GM12878 (cell line): ENCODE measurements at places on chromosomes 2 and 18.
A peak's percentile ranks its signal among the peaks of the same experiment; 100 is the strongest.

- no peak for DNase-seq
Measured at GRCh38 chr18:39485696-39486095, 1920.1 kb upstream of the CELF4 start.

GRCh38 chr2:236663287-236664101 is 93.9 kb downstream of the ACKR3 start:
- no peak for DNase-seq

DNA sequence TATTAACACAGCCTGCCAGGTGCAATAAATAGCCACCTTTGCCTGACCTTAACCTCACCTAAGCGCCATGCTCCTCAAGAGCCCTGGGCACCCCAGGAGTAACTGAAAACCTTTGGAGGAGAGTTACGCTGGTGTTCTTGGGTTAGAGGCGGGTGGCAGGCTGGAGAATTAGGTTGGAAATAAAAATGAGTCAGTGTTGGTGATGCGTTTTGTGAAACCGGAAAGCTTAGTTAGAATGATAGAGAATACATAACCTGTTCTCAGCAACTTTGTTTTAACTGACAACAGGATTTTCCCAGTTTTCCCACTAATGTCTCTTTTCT is 17.0 kb downstream of the LRRFIP1 start:
- no peak for DNase-seq

DNA sequence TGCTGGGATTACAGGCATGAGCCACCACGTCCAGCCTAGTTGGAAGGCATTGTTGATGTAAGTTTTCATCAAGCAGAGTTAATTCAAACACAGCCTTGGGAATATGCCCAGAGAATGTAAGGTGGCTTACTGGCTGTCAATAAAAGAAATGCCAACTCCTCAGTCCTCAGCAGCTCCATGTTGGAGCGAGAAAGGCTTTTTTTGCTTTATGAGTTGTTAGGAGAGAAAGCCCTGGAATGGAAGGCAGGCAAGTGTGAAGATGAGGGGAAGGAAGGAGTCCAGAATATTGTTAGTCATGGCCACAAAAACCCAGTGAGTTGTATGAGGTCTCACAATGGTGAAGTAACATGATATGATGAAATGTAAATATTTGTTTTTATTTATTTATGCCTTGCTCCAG is 57.1 kb downstream of the MAP4K4 start:
- DNase-seq, result no peak

GRCh38 chr18:55433648-55434047 is 154.3 kb downstream of the TCF4 start:
- no peak for DNase-seq

GRCh38 chr2:241617431-241618154 is 19.4 kb downstream of the THAP4 start:
- peak; percentile 35 for DNase-seq

GRCh38 chr2:58019229-58019628 is 27.4 kb upstream of the VRK2 start:
- no peak for DNase-seq
